ENCODE measurements at places on chromosomes 2 and 18. TPM values are rescaled to one million over a fixed set of nuclear protein-coding genes. Genes with fewer than 3 reads are reported as not detected.

DNA sequence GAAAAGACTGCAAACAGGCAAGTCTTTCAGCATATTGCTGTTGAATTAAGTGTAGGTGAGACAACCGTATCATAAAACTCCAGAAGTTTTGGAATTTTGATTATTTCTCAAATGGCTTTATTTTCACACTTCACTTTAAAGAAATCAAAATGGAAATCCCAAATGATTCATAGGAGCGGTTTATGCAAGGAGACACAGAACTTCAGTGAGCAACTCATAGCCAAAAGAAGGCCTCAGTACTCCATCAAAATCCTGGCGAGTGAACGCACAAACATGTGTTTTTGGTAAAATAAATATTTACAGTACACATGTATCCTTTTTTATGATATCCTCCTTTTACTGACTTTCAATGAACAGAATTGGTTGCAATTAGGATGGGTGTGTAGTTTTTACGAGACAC, 140.4 kb upstream of the APCDD1 start:
- H3K36me3 ChIP-seq: no peaks in the 10 kb centered on the region
- H3K27me3 ChIP-seq: no peaks in the 10 kb centered on the region
- no peak overlapping the region for H3K27ac ChIP-seq
- peaks cover 1% of the 10 kb centered on the region for H3K4me1 ChIP-seq
- H3K4me3 ChIP-seq: no peak overlapping the region
- DNase-seq: no peak

GRCh38 chr2:59461127-59461526, 1092.3 kb downstream of the BCL11A start:
- peaks cover 7% of the 10 kb centered on the region for H3K27me3 ChIP-seq
- no peaks in the 10 kb centered on the region for H3K36me3 ChIP-seq
- no peak overlapping the region for H3K4me3 ChIP-seq
- H3K27ac ChIP-seq: no peak overlapping the region
- no peak for DNase-seq

- no peaks in the 10 kb centered on the region for H3K36me3 ChIP-seq
- H3K4me3 ChIP-seq: no peak overlapping the region
- peaks cover 4% of the 10 kb centered on the region for H3K4me1 ChIP-seq
- H3K27ac ChIP-seq: no peak overlapping the region
Measured at GRCh38 chr2:96136129-96136720, 2.1 kb downstream of the ASTL start.

GRCh38 chr18:5452943-5453443, 90.8 kb downstream of the EPB41L3 start:
- peaks cover 3% of the 10 kb centered on the region for H3K27me3 ChIP-seq
- H3K27ac ChIP-seq: no peak overlapping the region
- H3K4me3 ChIP-seq: no peak overlapping the region
- H3K4me1 ChIP-seq: peaks cover 19% of the 10 kb centered on the region
- no peak for DNase-seq

GRCh38 chr2:113135317-113135716, 7.9 kb downstream of the IL1RN start:
- H3K36me3 ChIP-seq: no peaks in the 10 kb centered on the region
- peaks cover 21% of the 10 kb centered on the region for H3K4me1 ChIP-seq
- H3K27ac ChIP-seq: no peak overlapping the region
- H3K27me3 ChIP-seq: no peaks in the 10 kb centered on the region
- no peak for DNase-seq

DNA sequence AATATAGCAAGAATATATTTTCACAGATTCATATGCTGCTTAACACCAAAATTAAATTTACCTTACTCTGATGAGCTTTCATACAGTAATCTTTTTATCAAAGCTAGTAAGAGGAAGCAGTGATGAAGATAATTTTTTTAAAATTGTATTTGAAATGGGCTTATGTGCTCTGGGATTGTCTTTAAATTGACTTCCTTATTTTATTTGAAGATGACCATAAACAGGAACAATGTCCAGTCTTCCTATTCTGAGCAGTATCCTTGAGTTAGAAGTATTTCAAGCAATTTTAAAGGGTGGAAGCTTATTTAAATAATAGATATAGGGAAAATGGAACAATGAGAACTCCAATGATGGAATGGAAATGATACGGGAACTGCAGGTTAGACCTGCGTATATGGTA, 211.6 kb downstream of the MCFD2 start:
- H3K36me3 ChIP-seq: no peaks in the 10 kb centered on the region
- H3K27me3 ChIP-seq: no peaks in the 10 kb centered on the region
- H3K4me1 ChIP-seq: peaks cover 52% of the 10 kb centered on the region
- H3K4me3 ChIP-seq: no peak overlapping the region

GRCh38 chr2:173044686-173045085, 31.0 kb upstream of the MAP3K20 start:
- DNase-seq: no peak
- H3K4me3 ChIP-seq: no peak overlapping the region
- no peaks in the 10 kb centered on the region for H3K4me1 ChIP-seq
- H3K27me3 ChIP-seq: peaks cover 3% of the 10 kb centered on the region
- H3K36me3 ChIP-seq: no peaks in the 10 kb centered on the region

The GGCX gene
- total RNA-seq: 30.9 TPM

- peaks cover 3% of the 10 kb centered on the region for H3K36me3 ChIP-seq
- H3K27me3 ChIP-seq: no peaks in the 10 kb centered on the region
- no peaks in the 10 kb centered on the region for H3K4me1 ChIP-seq
- no peak overlapping the region for H3K4me3 ChIP-seq
- H3K27ac ChIP-seq: no peak overlapping the region
Measured at GRCh38 chr18:24243677-24244076, 104.8 kb downstream of the CABYR start.

DNA sequence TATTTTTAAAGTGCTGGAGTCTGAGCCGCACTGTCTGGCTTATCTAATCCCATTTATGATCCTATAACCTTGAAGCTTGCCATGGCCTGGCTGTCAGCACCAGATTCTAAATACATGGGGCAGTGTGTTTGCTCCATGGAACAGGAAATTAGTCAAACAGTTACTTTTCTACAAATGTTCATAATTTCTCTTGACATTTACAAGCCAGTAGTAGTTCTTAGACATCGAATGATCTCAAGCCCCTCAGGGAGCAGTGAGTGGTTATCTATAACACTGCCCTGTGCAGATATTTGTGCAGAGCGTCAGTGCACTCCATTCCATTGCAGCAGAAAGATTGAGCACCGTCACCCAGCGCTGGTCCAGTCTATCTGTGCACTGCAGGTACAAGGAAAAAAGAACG, 205.2 kb downstream of the AGPS start:
- H3K27me3 ChIP-seq: peaks cover 7% of the 10 kb centered on the region
- H3K27ac ChIP-seq: no peak overlapping the region
- H3K4me1 ChIP-seq: no peaks in the 10 kb centered on the region

GRCh38 chr18:10378688-10379420, 75.6 kb upstream of the APCDD1 start:
- DNase-seq: no peak
- no peaks in the 10 kb centered on the region for H3K36me3 ChIP-seq
- H3K4me1 ChIP-seq: no peaks in the 10 kb centered on the region
- no peaks in the 10 kb centered on the region for H3K27me3 ChIP-seq
- no peak overlapping the region for H3K27ac ChIP-seq

The LHCGR gene
- total RNA-seq: not detected

The PJVK gene
- total RNA-seq: 4.5 TPM

The CNTNAP5 gene
- not detected for total RNA-seq

DNA sequence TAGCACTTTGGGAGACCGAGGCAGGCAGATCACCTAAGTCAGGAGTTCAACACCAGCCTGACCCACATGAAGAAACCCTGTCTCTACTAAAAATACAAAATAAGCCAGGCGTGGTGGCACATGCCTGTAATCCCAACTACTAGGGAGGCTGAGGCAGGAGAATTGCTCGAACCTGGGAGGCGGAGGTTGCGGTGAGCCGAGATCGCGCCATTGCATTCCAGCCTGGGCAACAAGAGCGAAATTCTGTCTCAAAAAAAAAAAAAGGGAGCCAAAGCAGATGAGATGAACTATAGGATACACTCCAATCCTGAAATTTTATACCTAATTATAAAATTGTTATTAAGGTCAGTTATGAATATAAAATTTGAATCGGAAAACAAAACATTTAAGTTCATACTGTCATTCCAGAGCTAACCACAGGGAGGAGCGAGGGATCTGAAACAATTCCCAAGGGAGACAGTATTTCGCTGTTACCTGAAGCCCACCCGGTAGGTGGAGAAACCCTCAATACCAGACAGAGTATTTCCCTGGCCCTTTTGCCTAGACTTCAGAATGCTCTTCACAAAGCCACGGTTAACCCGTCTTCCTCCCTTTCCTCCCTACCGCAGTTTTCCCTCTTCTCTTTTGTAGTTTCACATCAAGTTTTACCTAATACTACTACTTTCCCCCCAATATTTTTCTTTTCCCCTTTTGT, 1.4 kb downstream of the PPM1G start:
- H3K36me3 ChIP-seq: peaks cover 29% of the 10 kb centered on the region
- peaks cover 3% of the 10 kb centered on the region for H3K27me3 ChIP-seq
- no peak for DNase-seq
- H3K4me3 ChIP-seq: peak overlapping the region; percentile 87

DNA sequence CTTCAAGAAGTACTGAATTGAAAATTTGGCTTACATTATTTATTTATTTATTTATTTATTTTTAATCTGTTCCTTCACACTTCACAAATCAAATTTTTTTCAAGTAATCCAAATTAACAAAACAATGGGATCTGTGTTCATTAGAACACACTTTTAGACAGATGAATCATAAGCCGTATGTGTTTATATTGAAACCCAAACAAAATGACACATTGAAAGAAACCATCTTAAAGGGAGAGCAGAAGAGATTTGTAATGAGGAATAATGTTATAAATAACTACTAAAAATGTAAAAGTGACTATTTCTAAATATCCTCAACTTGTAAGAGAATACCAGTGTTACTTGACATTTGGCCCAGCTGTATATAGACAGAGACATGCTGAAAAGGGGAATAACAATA, 991.0 kb upstream of the CHAC2 start:
- no peak for DNase-seq
- no peaks in the 10 kb centered on the region for H3K36me3 ChIP-seq

The UGT1A1 gene
- not detected for total RNA-seq
